Coronary artery (tissue), 2 donors: ENCODE measurements at places on chromosomes 16 and 17.

- DNase-seq: no peak
Measured at GRCh38 chr16:27591837-27592236, 41.9 kb downstream of the KATNIP start.

GRCh38 chr16:54493061-54493460, 206.5 kb upstream of the IRX3 start:
- no peak for DNase-seq

GRCh38 chr17:29593591-29594518, 923 bp downstream of the ANKRD13B start:
- no peak for DNase-seq

DNA sequence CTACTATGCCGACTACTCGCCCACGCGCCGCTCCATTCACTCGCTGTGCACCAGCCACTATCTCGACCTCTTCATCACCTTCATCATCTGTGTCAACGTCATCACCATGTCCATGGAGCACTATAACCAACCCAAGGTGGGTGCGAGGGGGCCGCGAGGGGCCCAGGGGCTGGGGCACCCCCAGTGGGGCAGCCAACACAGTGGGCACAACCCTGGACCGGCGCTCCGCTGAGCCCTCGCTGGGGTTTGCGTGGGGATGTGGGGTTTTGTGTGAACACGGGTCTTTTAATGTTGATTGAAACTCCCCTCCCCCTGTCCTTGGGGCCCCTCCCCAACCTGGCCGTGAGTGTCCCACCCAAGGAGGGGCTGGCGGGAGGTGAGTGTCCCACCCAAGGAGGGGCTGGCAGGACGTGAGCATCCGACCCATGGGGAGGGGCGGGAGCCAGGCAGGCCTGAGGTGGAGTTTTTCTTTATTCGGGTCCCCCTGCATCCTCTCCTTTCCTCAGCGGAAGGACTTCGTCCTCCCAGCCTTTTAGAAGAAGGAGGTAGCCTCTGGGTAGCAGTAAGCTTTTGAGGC, 11.2 kb downstream of the TPSG1 start:
- no peak for DNase-seq

DNA sequence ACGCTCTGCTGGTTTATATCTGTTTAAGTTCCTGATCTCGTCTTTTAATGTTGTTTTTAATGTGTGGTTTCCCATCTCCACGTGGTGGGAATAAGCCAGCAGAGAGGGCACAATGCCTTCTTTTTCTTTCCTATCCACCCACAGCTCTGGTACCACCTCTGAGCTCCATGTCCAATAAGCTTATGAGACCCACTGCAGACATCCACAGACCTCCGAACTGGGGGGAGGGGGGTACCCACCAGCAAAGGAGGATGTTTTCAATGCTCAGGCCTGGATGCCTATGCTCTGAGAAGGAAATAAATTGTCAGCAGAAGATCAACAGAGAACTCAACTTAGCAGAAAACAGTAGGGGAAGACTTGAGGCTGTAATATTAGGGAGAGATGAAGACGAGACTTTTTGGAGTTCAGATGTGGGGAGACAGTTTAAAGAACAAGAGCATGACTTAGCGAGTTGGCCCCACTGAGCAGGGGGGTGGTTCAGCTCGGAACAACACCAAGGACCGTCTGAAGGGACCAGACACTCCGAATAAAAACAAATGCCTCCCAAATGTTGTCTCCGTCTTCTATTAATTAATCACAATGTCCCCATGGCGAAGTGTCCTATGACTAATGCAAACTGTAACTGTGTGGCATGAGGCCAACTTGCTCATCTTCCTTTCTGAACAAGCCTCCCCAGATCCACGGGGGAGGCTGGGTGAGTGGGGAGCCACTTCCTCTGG, 62.7 kb downstream of the GAS7 start:
- no peak for DNase-seq

GRCh38 chr17:28043741-28044140, 1.3 kb downstream of the NLK start:
- DNase-seq: no peak

DNA sequence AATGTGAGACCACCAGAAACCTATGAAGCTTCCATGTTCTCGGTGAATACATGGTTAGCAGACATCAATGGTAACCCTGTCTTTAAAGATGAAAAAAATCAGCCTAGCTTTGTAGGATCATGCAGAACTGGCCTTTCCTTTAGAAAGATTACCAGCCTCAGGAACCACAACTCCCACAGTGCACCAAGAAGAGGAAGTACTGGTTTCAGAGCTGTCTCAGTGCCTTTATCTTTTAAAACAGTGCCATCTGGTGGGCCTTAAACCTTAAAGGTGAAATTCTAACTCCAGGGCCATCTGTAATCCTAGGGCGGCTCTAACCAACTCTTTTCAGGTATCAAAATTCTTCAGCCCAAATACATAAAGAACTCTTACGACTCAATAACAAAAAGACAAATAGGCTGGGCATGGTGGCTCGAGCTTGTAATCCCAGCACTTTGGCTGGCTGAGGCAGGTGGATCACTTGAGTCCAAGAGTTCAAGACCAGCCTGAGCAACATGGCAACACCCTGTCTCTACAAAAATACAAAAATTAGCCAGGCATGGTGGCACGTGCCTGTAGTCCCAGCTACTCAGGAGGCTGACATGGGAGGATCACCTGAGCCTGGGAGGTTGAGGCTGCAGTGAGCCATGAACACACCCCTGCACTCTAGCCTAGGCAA, 5.4 kb downstream of the ATPAF2 start:
- no peak for DNase-seq

DNA sequence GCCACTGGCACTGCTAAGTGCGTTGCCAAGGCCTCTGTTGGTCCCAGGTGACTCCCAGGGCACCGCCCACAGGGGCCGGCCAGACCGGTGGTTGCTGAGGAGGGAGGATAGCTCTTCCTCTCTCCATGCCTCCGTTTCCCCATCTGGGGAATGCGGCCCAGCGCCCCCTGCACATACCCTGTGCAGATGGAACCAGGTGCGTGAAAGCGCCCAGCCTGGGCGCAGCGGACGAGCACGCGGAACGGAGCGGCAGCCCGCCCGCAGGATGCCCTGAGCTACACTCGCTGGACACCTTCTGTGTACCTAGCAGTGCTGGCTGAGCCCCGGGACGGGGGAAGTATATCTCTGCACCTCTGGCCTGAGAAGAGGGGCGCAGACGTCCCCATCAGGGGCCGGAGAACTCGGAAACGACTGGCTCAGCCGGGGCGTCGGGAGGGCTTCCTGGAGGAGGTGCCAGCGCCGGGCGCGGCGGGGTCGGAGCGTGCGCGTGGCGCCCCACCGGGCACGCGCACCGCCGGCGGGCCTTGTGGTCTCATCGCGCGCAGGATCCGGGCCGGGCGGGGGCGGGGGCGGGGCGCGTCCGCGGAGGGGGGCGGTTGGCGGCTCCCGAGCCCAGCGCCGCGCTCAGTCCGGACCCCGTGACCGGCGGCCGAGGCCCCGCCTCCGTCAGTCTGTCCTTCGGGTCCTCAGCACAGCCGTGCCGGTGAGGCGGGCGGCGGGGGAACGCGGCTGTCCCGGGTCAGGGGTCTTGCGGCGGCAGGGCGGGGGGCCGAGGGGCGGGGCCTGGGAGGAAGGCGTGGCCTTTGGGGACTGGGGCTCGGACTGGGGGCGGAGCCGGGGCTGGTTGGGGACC, at the start of the genes CCDC78 and HAGHL:
CCDC78 (minus strand) TSS at position 6 of the 853 bp plus-strand sequence. CDS start 76 bp downstream, outside the sequence.
HAGHL (plus strand) TSS at position 669 of the 853 bp plus-strand sequence. CDS start 404 bp downstream, outside the sequence.
- DNase-seq: no peak

GRCh38 chr17:9057310-9057709, 36.0 kb downstream of the NTN1 start:
- DNase-seq: no peak

GRCh38 chr16:50025537-50025931, 509 bp downstream of the CNEP1R1 start:
- DNase-seq: no peak

GRCh38 chr16:5349670-5350517, 252.3 kb upstream of the EEF2KMT start:
- no peak for DNase-seq

DNA sequence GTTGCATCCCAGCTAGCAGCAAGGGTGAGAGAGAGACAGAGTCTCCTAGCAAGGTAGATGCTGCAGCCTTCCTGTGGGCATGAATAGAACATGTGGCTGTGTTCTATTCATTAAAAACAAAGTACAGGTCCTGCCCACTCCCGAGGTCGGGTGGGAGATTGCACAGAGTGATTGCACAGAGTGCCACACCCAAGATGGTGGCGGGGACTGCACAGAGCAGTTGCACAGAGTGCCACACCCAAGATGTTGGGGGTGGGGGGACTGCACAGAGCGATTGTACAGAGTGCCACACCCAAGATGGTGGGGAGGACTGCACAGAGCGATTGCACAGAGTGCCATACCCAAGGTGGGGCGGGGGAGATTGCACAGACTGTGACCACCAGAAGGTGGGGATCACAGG, 410.8 kb upstream of the EEF2KMT start:
- no peak for DNase-seq

DNA sequence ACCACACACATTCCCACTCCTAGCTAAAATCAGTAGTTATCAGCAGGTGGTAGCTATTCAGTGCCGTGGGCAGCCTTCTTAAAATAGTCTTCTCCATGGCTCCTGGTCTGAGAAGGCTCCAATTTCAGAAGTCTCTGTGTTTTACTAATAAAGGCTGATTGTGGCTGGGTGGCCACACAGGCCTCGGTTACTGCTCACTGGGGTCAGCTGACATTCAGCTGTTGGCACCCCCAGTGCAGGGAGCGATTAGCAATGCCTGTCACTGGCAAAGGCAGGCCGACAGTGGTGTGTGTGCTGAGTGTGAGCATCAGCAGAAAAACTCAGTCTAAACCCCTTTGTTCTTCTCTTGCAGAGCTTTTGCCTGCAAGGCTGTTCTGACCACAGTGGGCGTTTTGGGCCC, 16.6 kb upstream of the DBNDD1 start:
- no peak for DNase-seq

DNA sequence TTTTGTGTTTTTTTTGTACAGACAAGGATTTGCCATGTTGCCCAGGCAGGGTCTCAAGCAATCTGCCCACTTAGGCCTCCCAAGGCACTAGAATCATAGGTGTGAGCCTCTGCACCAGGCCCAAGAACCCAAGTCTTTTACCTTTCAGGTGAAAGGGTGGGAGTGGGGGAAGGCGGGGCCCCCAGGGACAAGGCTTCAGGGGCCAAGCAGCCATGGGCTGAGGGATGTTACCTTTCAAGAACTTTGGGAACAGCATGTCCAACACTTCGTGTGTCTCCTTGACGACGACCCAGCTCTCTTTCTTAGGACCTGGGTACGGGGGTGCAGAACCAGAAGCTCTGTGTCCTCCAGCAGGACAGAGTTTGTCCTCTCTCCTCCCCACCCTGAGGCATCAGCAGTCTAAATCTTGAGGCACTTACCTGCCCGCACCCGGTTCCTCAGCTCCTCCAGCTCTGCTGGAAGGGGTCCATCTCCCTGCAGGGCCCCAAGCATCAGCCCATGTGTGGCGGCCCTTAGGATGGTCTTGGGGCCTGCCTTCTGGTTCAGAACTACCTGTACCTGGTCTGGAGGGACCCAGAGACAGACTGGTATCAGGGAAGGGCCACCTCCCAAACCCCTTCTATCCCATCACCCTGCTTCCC, 9.0 kb downstream of the SLC5A2 start:
- DNase-seq: no peak

DNA sequence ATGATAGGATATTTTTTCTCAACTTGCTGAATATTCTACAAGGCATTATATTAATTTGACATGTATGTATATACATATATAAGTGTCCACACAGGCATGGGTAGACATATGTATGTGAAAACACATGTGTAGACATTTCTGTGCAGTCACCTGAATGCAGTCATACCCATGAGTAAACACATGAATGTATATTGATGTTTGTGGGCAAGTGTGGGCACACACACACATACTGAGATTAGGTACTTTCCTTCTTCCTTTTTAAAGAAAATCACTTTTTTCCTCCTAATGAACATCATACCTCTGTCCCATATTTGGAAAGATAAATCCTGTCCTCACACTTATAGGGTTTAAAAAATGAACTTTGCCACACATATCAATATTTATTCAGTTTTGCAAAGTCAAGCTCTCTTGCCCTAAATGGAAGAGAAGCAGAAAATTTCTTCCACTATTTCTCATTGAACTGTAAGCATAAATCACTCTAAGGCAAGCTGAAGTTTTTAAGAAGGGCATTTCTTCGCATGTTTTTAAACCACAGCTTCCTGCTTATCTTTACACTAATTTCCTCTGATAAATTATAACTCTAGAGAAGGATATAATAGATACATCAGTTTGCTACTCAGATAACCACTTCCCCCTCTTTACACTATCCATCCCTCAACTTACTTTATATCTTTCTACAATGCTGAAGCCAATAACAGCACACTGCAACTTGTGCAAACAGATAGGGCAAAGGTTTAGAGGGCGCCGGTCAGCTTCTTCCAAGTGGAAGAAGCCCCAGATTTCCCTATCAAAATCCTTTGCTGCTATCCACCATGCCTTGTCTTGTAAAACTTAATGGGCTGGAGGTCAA, 49.6 kb upstream of the LRRC37A3 start:
- no peak for DNase-seq

DNA sequence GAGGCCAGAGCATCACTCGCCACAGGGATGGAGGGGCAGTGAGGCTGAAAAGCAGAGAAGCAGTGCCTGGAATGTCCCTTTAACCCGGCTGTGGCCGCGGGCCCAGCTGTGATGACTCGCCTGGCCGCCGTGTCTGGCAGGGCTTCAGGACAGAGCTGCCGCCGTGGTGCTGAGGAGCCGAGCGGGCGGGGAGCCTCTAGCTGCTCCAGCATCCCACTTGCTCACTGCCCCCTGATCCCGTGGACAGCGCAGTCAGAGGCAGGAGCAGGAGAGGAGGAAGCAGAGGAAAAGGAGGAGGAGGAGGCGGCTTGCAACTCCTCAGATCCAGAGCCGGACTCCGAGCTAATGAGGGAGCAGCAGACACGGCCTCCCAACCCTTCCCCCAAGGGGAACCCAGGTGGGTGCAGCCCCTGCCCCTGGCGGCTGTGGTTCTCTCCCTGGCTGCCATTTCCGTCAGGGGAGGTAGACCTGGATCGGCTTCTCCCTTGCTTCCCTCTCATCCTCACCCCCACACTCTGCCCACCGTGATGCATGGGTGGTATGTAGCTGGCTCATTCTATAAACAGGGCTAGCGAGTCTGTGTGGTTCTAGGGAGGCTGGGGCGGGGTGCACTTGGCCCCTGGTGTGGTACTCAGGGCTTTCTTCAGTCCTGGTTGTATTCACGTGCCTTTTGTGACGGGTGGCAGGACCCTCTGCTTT, 165.7 kb downstream of the CMIP start:
- peak; percentile 91 for DNase-seq

GRCh38 chr17:48241131-48241591, 133.6 kb downstream of the SNX11 start:
- DNase-seq: no peak

- no peak for DNase-seq
Measured at GRCh38 chr16:67430504-67430976, 381 bp upstream of the HSD11B2 start.

DNA sequence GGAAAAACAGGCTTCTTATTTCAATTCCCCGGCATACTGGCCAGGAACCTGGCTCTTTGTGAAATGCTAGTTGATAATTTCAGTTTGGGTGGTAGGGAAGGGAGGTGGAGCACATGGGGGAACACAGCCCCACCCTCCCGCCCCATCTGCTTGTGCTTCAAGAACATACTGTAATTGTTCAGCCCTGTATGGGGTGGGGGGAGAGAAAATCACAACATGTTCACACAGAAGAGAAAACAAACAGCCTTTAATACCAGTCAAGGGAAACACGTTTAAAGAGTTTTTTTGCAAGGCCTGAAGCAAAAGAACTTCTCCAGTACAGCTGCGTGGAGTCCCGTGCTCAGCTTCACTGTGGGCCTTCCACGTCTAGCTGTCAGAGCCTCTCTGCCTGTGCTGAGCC, 59.7 kb downstream of the SHISA6 start:
- DNase-seq: no peak
